ENCODE measurements at places on chromosomes 1 and 21.

DNA sequence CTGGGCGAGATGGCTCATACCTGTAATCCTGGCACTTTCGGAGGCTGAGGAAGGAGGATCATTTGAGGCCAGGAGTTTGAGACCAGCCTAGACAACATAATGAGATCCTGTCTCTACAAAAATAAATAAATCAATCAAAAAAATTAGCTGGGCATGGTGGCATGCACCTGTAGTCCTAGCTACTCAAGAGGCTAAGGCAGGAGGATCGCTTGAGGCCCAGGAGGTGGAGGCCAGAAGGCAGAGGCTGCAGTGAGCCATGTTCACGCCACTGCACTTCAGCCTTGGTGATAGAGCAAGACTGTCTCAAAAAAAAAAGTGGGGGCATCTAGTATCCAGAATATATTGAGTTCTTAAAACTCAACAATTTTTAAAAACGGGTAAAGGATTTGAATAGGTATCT, 6.0 kb downstream of the TUT4 start:
- DNase-seq, result no peak

DNA sequence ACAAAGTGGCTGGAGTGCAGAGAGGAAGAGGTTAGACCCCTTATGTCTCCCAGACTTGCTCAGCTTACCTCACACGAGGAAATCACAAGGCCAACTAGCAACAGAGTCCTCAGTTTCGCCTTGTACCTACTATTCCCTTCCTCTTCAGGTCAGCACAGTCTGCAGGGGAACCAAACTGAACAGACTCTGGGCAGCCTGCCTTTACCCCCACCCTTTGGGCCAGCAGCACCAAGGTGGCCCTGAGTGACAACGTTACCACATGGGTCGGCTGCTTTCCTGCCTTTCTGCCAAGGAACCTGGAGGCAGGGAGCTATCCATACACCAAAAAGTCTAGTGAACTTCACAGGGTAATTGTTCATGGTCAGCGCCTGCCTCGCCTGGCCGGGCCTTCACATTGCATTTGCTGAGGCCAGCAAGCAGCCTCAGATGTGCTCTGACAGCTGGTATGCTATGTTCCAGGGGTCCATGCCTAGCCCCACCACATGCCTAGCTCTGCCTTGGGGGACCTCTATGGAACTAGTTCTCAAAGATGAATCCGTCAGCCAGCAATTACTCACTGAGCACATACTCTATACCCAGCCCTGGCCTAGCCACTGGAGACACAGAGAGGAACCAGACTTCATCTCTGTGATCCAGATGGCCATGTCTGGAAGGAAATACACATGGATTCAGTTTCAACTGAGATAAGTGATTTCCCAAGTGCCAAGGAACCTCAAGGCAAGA, 69.6 kb downstream of the DMAP1 start:
- DNase-seq, result no peak

- no peak for DNase-seq
These were observed 86.1 kb downstream of the KIAA0319L start for GRCh38 chr1:35470977-35471613.

- peak; percentile 76 for DNase-seq
These were observed 58.7 kb upstream of the GADD45A start for GRCh38 chr1:67626090-67626860.

DNA sequence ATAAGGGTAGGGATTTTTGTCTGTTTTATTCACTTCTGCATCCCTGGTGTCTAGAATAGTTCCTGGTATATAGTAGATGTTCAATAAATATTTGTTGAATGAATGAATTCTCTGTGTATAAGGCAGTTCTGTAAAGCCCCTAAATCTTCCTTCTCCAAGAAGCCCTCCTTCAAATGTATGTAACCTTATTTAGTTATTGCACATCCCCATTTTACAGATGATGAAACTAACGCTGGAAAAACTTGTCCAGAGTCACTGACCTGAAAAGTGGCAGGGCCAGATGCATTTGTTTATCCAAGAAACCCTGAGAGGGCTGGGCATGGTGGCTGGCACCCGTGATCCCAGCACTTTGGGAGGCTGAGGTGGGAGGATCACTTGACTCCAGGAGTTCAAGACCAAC, 4.3 kb upstream of the LMNA start:
- DNase-seq, result no peak

GRCh38 chr21:34691390-34692032, 22.7 kb downstream of the CLIC6 start:
- DNase-seq, result no peak

DNA sequence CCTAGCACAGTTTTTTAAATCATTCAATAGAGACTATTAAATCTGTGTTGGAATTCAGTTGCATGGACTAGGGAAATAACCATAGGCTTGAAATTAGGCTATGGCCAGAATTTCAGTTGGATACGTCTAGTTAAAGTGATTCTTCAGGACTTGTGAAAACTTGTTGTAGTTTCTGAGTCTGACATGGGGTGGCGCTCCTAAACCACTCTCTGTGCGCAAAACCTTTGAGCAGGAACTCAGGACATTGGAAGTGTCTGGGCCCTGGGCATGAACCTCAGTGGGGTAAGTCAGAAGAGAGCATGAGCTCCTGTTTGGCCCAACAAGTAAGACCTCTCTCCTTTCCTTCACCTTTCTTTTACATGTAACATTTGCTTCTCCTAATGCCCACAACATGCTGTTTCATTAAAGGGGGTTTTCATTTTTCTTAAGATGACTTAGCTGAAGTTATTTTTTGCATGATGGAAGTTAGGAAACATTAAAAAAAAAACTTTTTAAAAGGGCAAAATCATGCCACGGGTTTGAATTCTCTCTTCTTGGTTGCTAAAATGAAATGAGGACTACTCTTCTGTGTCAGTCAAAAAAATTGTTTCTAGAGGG, 17.1 kb upstream of the CCDC190 start:
- DNase-seq, result no peak

DNA sequence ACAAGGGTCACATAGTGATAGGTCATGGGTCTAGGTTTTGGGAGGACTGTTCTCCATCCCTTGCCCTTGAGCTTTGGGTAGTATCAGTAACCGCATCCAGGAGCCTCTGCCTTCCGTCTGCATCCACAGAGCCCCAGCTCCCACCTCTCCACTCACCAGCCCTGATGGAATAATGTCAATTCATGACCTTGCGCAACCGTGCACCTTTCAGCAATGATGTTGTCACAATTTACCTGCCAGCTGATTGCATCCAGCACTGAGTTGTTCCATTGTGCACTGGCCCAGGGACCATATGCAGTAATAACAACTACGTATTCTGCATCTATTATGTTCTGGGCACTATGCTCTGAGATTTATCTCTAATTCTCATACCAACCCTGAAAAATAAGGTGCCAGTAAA, 1.4 kb downstream of the CAPN8 start:
- no peak for DNase-seq

DNA sequence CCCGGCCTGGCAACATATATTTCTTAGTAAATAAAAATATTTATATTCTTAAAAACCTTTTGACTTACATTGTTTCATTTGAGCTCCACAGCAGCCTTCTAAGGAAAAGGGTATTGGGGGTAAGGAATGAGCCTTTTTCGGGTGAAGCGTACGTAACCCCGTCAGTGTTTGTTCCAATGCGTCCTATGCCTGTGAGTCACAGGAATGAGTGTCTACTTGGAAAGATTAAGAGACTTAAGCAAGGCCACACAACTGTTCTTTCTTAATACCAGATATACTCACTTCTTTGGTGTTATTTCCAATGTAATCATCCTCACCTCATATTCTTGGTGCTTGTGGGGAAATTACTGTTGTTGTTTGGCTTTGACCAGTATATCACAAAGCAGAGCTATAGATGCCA, 22.7 kb downstream of the WDTC1 start:
- DNase-seq, result peak; percentile 34

DNA sequence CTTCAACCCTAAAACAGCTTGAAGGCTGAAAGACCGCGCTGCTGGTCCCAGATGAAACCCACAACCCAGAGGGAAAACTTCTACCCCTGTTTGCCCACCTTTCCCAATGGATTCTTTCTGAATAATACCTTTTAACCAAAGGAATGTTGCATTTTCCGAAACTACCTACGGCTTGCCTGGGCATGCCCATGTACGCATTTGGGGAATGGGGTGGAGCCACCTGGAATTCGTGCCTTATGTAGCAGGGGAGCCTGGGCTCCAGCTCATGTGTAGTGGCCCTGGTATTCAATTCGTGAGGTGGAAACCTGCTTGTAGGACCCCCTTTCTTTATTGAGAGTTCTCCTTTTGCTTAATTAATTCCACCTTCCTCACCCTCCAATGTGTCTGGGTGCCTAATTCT, 256.6 kb upstream of the RGS18 start:
- no peak for DNase-seq

- no peak for DNase-seq
These were observed 1510.6 kb downstream of the MRPL39 start for GRCh38 chr21:24096651-24097050.

DNA sequence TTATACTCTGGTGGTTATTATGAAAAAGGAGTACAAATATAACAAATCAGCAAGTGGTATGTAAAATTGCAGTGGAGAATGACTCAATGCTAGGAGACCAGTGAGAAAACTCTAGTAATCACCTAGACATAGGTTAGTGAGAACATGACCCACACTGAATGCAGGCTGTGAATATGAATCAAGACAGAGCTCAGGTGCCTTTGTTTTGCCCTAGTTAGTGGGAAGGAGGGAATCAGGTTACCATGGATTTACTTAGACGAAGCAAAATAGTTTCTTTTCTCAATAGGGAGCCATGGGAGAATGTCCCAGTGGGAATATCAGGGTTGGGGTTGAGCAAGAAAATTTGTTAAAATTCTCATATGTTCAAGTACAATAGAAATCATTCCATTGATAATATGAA, 10.6 kb upstream of the GCLM start:
- no peak for DNase-seq

- no peak for DNase-seq
These were observed 201.7 kb upstream of the RAB4A start for GRCh38 chr1:229069176-229069575.

- no peak for DNase-seq
These were observed 105.4 kb upstream of the LBR start for GRCh38 chr1:225533238-225533637.

DNA sequence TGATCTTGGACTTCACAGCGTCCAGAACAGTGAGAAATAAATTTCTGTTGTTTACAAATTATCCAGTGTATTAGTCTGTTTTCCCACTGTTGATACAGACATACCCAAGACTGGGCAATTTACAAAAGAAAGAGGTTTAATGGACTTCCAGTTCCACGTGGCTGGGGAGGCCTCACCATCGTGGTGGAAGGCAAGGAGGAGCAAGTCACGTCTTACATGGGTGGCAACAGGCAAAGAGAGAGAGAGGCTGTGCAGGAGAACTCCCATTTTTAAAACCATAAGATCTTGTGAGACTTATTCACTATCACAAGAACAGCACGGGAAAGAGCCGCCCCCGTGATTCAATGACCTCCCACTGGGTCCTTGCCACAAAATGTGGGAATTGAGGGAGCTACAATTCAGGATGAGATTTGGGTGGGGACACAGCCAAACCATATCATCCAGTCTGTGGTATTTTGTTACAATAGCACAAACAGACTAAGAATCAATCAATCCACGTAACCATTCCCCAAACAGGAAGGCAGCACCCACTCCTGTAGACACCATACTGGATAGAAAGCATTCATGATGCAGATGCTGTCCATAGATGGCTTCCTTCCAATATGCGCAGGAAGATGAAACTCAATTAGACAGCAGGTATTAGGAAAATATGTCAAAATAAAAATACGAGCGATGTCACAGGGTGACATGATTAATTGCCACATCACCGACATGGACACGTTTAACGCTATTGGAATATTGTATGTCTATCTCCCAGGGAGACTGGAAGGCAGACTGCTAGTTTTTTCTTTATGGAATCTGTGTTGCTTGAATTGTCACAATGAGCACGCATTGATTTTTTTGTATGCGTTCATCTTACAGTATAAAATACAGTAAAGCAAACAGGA, 22.8 kb downstream of the ECE1 start:
- DNase-seq, result no peak

GRCh38 chr1:111679541-111679940, 59.7 kb downstream of the INKA2 start:
- no peak for DNase-seq

GRCh38 chr1:235045034-235045690, 83.5 kb downstream of the TOMM20 start:
- no peak for DNase-seq

DNA sequence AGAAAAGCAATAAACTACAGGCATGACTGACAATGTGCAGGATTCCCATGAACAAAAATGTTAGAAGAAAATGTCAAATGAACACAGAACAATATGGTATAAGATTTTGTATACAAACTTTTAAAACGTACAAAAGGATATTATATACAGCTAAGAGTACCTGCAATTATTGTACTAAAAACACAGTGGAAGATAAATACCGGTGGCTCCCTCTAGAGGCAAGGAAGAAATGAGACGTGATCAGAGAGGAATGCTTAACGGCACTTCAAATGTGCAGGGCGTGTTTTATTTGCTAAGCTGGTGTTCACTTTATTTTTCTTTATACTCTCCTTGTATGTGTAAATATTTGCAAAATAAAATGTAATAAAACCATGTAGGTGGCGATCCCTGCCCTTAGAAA, 191.8 kb upstream of the SAMSN1 start:
- DNase-seq, result no peak

- DNase-seq, result no peak
These were observed 7.3 kb upstream of the SERINC2 start for GRCh38 chr1:31405578-31406245.

DNA sequence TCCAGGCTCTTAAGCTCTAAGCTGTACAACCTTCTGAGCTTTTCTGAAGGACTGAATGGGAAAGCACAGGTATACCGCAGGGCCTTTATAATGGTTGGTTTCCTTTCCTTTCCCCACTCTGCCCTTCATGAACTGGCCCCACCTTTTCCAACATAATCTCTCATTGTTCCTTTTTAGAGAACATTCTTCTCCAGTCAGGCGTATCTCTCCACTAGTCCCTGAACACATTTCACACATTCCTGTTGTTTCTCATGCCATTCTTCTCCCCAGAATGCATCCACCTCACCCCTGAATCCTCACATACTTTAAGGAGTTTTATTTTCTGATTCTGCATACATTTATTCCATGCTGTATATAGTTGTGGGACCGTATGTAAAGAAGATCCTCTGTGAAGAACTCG, 41.3 kb downstream of the PGM1 start:
- DNase-seq, result no peak

DNA sequence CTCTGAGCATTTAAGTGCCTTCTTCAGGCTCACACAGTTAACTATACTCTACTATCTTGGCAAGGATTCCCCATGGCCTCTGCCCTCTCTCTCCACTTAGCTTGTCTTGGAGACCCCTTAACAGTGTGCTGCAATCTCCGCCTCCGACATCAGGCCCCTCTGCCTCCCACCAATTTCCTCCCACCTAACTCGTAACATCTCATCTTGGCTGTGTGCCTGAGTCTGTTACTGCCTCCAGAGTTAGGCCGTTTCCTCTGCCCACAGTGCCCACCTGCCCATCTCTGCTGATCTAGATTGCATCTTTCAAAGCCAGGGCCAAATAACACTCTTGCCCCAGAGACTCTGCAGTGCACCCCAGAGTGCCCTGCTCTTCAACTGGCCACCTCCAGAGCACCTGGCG, 244.3 kb upstream of the TMEM51 start:
- no peak for DNase-seq

- DNase-seq, result no peak
These were observed 44.9 kb upstream of the ABCA4 start for GRCh38 chr1:94165843-94166242.
